NCI-H187 treated with DMSO at 0.1 percent for 48 hours (cell line): ENCODE measurements at places on chromosomes 11 and 22.

GRCh38 chr11:21038801-21039200, 369.4 kb downstream of the NELL1 start:
- DNase-seq = no peak

- DNase-seq = no peak
Measured at GRCh38 chr11:111327908-111328624, 29.7 kb downstream of the POU2AF3 start.

DNA sequence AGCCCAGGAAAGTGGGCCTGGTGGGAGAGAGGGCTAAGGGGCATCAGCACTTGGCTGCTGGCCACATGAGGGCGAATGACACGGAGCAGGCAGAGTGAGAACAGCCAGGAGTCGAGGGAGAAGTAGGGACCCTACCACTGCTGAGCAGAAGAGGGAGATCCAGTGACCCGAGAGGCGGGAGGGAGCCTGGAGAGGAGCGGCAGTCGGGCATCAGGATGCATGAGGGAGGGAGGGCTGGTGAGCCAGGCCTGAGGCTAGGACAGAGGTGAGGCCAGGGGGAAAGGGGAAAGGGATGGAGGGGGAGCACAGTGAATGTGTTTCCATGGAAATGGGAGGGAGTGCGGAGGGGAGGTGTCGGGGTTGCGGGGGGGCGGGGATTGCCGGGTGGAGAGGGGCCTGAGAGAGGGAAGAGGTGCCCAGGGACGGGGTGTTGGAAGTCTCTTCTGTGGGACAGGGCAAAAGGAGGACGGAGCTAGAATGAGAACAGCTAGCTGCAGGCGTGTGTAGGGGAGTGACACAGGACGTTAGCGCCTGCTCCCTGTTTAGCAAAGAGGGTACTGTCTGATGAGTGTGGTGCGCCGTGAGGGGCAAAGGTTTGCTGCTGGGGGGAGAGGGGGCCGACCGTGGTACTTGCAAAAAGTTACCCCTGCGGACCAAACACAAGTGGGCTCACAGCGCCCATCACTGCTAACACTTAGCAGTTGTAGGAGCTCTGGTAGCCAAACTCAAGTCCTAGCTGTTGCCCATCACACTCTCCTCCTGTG, 37.1 kb upstream of the WNT11 start:
- no peak for DNase-seq

GRCh38 chr11:35064114-35064800, 74.7 kb upstream of the CD44 start:
- DNase-seq = no peak

GRCh38 chr11:128492461-128492860, 94.9 kb downstream of the ETS1 start:
- no peak for DNase-seq

DNA sequence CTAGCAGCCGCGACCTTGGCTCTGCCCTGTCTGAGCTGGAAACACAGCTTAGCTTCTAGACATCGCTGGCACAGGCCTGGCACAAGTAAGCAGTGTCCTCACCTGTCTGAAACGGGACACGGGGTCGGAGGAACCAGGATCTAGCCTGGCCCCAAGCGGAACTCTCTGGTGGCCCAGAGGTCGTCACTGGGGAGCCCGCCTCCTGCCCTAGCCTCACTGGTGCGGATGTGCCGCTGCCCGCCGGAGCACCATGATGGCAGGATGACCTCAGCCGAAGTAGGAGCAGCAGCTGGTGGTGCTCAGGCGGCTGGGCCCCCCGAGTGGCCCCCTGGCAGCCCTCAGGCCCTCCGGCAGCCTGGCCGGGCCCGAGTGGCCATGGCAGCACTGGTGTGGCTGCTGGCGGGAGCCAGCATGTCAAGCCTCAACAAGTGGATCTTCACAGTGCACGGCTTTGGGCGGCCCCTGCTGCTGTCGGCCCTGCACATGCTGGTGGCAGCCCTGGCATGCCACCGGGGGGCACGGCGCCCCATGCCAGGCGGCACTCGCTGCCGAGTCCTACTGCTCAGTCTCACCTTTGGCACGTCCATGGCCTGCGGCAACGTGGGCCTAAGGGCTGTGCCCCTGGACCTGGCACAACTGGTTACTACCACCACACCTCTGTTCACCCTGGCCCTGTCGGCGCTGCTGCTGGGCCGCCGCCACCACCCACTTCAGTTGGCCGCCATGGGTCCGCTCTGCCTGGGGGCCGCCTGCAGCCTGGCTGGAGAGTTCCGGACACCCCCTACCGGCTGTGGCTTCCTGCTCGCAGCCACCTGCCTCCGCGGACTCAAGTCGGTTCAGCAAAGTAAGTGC, 871 bp downstream of the SLC35E4 start:
- DNase-seq = no peak
